Thoracic aorta (tissue), 2 donors: ENCODE measurements at places on chromosomes 13 and 19.
A peak's percentile ranks its signal among the peaks of the same experiment; 100 is the strongest.

- H3K4me1 ChIP-seq: no peaks in the 10 kb centered on the region
- no peak overlapping the region for H3K4me3 ChIP-seq
- no peaks in the 10 kb centered on the region for H3K27me3 ChIP-seq
- H3K36me3 ChIP-seq: no peaks in the 10 kb centered on the region
- no peak for DNase-seq
These were observed 219.6 kb downstream of the RAP2A start for GRCh38 chr13:97653443-97654140.

GRCh38 chr13:99013951-99014350 is 36.1 kb upstream of the DOCK9 start:
- no peak overlapping the region for H3K27ac ChIP-seq
- H3K36me3 ChIP-seq: no peaks in the 10 kb centered on the region
- H3K4me3 ChIP-seq: no peak overlapping the region
- H3K4me1 ChIP-seq: no peaks in the 10 kb centered on the region
- DNase-seq: no peak

DNA sequence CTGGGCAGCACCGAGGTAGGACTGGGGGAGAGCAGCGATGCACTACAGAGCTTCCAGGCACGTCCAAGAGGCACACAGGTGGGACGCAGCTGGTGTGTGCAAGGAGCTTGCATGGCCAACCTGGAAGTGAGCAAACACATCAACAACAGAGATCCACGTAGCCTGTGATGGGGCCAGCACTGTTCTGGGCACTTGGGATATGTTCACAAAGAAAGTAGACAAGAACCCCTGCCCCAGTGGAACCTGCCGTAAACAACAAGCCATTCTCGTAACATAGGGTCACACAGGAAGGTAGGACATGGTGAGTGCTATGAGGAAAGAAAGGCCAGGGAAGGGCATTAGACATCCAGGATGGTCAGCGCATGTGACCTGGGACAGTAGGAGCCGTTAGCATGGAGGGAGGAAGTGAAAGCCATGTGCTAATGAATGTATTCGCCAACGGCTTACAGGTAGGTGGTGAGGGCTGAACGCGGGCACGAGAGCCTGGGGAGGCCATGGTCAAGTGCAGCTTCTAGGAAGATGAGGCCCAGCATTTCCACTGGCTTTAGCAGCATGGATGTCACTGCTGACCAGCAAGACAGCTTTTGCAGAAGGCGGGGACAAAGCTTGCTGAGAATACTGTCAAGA is 105.5 kb downstream of the TEX26 start:
- no peak for DNase-seq
- no peak overlapping the region for H3K27ac ChIP-seq
- H3K27me3 ChIP-seq: no peaks in the 10 kb centered on the region
- peaks cover 6% of the 10 kb centered on the region for H3K4me1 ChIP-seq

DNA sequence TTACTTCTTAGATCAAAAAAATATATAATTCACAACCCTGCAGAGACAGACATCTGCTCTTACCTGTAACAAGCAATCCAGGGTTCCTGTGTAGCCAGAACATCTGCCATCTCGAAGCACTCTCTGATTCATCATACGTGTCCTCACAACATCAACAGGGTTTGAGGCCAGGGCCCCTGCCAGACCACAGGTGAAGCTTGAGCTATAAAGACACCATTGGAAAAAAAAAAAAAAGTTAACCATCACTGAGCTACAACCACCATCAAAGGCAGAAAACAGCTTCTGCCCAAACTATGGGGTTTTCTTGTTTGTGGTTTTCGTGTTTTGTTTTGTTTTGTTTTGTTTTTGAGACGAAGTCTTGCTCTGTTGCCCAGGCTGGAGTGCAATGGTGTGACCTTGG is 19.3 kb downstream of the SLC25A30 start:
- H3K4me1 ChIP-seq: peaks cover 14% of the 10 kb centered on the region
- no peak overlapping the region for H3K27ac ChIP-seq
- peaks cover 16% of the 10 kb centered on the region for H3K36me3 ChIP-seq
- no peak for DNase-seq
- H3K4me3 ChIP-seq: no peak overlapping the region

DNA sequence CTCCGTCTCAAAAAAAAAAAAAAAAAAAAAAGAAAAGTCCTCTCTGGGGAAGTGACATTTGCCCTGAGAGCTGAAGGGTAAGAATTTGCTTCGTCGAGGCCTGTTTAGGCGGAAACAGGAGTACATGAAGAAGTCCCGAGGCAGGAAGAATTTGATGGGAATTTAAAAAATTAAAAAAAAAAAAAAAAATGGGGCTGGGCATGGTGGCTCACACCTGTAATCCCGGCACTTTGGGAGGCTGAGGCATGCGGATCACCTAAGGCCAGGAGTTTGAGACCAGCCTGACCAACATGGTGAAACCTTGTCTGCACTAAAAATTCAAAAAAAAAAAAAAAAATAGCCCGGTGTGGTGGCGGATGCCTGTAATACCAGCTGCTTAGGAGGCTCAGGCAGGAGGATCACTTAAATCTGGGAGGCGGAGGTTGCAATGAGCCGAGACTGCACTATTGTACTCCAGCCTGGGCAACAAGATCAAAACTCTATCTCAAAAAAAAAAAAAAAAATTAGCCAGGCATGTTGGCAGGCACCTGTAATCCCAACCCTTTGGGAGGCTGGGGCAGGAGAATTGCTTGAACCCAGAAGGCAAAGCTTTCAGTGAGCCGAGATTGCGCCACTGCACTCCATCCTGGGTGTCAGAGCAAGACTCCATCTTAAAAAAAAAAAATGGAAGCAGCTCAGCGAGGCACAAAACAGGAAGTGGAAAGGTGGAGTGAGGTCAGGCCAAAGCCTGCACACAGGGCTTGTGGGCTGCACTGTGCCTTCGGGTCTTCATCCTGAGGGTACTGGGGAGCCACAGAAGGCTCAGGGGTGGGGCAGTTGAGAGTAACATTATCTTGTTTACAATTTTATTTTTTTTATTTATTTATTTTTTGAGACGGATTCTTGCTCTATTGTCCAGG is 4.9 kb downstream of the BAX start:
- no peaks in the 10 kb centered on the region for H3K27me3 ChIP-seq
- no peak overlapping the region for H3K27ac ChIP-seq
- no peak overlapping the region for H3K4me3 ChIP-seq
- peaks cover 15% of the 10 kb centered on the region for H3K4me1 ChIP-seq

GRCh38 chr13:41691274-41691673 is 233.9 kb downstream of the RGCC start:
- DNase-seq: no peak
- no peak overlapping the region for H3K4me3 ChIP-seq
- no peak overlapping the region for H3K27ac ChIP-seq
- H3K36me3 ChIP-seq: no peaks in the 10 kb centered on the region

- no peaks in the 10 kb centered on the region for H3K27me3 ChIP-seq
- no peak for DNase-seq
- no peaks in the 10 kb centered on the region for H3K4me1 ChIP-seq
- no peak overlapping the region for H3K4me3 ChIP-seq
- no peaks in the 10 kb centered on the region for H3K36me3 ChIP-seq
- no peak overlapping the region for H3K27ac ChIP-seq
These were observed 9.9 kb upstream of the C5AR2 start for GRCh38 chr19:47322058-47322457.

DNA sequence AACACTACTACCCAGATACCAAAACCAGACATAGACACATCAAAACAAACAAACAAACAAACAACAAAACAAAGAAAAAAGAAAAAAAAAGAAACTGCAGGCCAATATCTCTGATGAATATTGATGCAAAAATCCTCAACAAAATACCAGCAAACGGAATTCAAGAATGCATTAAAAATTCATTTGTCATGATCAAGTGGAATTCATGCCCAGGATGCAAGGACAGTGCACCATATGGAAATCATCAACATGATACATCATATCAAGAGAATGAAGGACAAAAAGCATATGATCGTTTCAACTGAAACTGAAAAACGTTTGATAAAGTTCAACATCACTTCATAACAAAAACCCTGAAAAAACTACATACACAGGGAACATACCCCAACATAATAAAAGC is 48.9 kb upstream of the CEACAM21 start:
- no peak overlapping the region for H3K4me3 ChIP-seq
- no peak for DNase-seq
- no peaks in the 10 kb centered on the region for H3K27me3 ChIP-seq
- no peaks in the 10 kb centered on the region for H3K36me3 ChIP-seq
- no peak overlapping the region for H3K27ac ChIP-seq

GRCh38 chr13:39875111-39875987 is 219.9 kb downstream of the COG6 start:
- DNase-seq: no peak
- no peaks in the 10 kb centered on the region for H3K36me3 ChIP-seq
- no peak overlapping the region for H3K27ac ChIP-seq
- peaks cover 3% of the 10 kb centered on the region for H3K4me1 ChIP-seq

DNA sequence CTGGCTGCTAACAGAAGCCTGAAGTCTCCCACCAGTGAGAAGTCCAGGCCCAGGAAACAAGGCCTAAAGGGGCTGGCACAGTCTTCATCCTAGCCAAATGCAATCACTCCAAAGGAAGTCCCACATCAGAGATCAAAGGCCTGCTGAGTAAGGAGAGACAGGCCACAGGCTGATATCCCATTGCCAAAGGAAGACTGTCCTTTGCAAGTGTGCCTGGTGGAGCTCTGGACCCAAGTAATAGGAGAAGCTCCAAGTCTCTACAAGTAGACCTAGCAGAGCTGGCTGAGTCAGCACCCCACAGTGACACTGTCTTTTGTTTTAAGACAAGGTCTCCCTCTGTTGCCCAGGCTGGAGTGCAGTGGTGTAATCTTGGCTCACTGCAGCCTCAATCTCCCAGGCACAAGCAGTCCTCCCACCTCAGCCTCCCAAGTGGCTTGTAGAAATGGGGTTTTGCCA is 4.5 kb downstream of the DBP start:
- no peak overlapping the region for H3K4me3 ChIP-seq
- DNase-seq: no peak
- no peaks in the 10 kb centered on the region for H3K27me3 ChIP-seq
- H3K36me3 ChIP-seq: no peaks in the 10 kb centered on the region

DNA sequence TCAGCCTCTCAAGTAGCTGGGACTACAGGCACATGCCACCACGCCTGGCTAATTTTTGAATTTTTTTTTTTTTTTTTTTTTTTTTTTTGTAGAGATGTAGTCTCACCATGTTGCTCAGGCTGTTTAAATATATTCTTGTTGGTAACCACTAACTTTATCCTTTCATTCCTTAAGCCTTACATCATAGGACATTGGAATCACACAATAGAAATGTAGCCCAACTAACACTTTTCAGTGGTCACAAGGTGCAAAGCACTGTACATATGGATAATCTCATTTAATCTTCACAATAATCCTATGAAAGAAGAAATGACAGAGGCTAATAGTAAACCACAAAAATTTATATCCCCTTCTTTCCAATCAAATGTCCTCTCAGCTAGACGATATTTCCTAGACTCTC is 417.8 kb upstream of the DACH1 start:
- H3K27me3 ChIP-seq: no peaks in the 10 kb centered on the region
- H3K4me1 ChIP-seq: no peaks in the 10 kb centered on the region
- H3K4me3 ChIP-seq: no peak overlapping the region
- no peak for DNase-seq
- no peak overlapping the region for H3K27ac ChIP-seq
- no peaks in the 10 kb centered on the region for H3K36me3 ChIP-seq

- H3K27ac ChIP-seq: no peak overlapping the region
- H3K36me3 ChIP-seq: no peaks in the 10 kb centered on the region
- DNase-seq: no peak
These were observed 4.6 kb upstream of the SIGLEC10 start for GRCh38 chr19:51422053-51422448.

DNA sequence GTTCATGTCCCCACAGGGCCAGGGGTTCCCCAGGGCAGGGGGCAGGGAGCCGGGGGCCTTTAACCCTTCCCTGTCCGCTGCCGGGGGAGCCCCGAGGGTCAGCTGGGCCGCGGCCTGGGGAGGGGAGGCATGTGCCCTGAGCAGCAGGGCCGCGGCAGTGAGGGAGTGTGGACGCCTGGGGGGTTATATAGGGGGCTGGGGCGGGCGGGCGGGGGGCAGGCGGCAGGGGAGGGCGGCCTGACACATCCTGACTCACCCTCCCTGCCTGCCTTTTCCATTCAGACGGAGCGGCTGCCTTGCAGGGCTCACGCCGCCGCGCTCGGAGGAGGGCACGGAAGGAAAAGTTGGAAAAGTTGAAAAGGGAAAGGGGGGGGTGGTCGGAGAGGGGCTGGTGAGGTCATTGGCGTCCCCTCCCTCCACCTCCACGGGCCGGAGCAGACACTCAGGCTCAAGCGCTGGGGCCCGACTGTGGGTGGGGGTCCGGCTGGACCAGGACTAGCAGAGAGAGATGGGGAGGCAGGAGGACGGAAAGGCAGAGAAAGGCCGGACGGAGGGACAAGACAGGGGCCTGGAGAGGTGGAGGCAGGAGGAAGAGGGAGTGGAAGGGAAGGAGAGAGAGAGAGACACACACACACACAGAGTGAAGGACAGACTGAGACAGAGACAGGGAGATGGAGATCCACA is at the start of gene IL11:
Gene IL11, minus strand, starts transcription at position 159 of the 684 bp plus-strand sequence. Its CDS starts 153 bp downstream, at position 6.
- no peak for DNase-seq
- H3K36me3 ChIP-seq: no peaks in the 10 kb centered on the region
- H3K4me3 ChIP-seq: peak within 1 kb of the TSS; percentile 54
- no peak within 1 kb of the TSS for H3K27ac ChIP-seq
- H3K27me3 ChIP-seq: peaks cover 13% of the 10 kb centered on the region

GRCh38 chr19:18513868-18514267 is 8.0 kb downstream of the ELL start:
- peaks cover 82% of the 10 kb centered on the region for H3K4me1 ChIP-seq
- H3K27ac ChIP-seq: peak overlapping the region; percentile 48
- H3K27me3 ChIP-seq: no peaks in the 10 kb centered on the region
- H3K4me3 ChIP-seq: peak overlapping the region; percentile 11
- H3K36me3 ChIP-seq: no peaks in the 10 kb centered on the region

DNA sequence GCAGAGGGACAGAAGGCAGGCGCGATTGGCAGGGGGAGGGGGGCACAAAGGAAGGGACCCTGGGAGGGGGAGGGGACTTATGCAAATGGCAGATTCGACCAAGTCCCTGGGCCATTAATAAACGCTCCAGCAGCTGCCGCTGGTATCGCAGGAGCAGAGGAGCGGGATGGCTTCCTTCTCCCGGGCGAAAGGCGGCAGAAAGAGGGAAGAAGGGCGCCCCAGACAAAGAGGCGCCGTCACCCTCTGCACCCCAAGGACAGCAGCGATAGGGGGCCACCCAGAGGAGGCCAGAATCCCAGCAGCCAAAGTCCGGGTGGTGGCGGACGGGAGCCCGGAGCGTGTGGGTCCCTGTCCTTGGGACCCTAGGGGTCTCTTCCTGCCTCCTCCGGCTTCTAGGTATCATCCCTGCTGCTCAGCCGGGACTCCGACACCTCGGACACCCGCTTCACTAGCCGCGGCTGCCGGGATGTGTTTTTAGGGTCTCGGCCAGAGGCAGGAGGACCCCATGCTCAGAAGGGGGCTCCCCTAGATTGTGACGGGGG is 1.9 kb downstream of the PTPRS start:
- H3K4me1 ChIP-seq: peaks cover 21% of the 10 kb centered on the region
- peaks cover 19% of the 10 kb centered on the region for H3K27me3 ChIP-seq
- no peak overlapping the region for H3K4me3 ChIP-seq
